ENCODE measurements at places on chromosomes 3 and 15.

DNA sequence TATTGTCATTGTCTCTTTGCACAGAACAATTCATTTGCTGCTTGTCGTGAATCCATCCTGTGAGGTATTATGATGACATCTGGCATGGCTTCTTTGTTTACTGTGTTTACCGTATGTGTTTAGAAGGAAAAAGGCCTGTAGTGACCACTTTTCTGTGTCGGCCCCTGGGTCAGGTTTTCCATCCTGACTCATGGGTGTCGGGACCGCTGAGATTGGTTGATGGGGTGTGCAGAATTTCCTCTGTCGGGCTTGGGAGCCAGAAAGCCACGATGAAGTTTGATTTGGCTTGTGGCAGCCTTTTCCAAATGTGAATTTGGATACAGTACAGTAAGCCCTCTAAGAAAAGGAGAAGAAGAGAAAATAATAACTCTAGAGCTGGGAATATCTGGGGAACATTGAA is 113.5 kb downstream of the FNDC3B start:
- DNase-seq, result peak; percentile 65

DNA sequence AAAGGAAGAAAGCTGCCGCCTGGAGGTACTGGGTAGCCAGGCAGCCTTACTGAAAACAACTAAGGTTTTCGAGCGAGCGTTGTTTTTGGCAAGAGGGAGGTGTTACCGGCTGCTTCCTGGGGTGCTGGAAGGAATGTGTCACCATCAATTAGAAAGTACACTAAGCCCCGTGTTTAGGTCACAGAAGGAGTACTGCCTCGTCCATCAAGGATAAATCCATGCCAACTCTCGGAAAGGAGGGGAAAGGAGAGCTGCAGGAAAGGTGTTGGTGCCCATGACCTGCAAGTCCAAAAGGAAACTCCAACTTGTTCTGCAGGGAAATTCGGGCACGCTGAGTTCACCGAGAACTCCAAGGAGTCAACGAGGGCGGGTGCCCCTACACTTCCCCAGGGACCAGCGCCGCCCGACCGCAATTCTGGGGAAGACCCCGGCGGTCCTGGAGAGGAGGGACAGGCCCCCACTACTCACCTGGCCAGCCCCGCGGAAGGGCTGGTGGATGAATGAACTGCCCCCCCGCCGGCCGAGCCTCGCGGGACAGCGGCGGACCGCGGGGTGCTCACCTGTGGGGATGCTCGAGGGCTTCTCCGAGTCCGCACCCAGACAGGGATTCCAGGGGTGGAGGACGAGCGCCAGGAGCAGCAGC is 542 bp downstream of the PLOD2 start:
- peak; percentile 82 for DNase-seq

- DNase-seq, result no peak
These were observed 17.3 kb downstream of the CD200 start for GRCh38 chr3:112350018-112350810.

DNA sequence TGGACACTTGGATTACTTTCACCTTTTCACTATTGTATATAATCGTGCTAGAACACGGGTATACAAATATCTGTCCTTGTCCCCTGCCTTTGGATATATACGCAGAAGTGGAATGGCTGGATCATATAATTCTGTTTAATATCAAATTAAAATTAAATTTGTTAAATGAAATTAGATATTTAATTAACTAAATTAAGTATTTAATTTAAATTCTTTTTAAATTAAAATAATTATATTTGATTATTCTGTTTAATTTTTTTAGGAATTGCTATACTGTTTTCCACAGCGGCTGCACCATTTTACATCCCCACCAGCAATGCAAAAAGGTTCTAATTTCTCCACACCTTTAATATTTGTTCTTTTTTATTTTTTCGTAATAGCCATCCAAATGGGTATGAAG is 84.3 kb downstream of the DOCK3 start:
- DNase-seq, result no peak

DNA sequence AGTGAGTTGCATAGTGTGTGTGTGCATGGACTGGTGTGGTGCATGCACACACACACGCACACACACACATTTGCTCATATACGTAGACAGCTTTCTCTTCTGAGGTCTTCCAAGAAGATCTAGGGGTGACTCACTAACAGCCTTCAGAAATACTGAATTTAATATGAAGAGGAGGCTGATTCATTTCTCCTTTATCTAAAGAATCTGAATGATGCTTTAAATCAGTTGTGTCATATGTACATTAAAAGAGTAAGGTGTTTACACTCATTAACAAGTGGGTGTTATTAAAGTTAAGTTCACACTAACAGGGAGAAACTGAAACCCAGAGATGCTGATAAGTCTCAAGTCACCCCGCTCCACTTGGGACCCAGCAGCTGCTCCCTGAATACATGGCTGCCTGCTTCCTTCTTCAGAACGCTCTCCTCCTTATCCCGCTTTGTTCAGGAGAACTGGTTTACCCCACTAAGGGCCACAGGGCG is 22.0 kb downstream of the TMPRSS7 start:
- peak; percentile 83 for DNase-seq

DNA sequence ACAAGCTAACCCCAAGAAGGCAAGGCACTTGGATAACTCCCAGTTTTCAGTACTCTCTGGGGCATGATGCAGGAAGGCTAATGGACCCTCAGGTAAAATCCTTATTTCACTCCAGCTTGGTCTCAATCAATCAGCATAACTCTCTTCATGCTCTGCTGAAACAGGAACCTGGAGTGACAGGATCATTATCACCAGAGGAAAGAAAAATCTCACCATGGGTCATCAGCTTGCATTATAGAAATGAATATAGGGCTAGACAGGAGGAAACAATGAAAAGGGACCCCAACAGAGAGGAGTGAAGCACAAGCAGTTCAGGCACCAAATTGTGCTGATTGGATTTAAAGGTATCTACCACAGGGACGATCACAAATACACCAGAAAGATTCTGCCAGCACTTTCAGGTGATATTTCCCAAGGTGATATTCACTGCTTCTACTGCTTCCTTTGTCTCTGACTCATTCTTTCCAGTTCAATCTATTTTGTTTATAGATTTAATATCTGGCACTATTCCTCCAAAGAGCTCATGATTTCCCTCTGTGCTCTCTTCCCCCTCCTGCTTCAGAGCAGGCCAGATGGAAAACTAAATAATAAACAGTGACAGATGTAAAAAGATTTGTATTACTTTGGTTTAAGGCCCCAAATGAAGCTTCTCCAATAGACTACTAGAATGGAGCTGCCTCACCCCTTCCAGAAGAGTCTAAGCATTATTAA is 22.9 kb upstream of the THUMPD3 start:
- peak; percentile 12 for DNase-seq

DNA sequence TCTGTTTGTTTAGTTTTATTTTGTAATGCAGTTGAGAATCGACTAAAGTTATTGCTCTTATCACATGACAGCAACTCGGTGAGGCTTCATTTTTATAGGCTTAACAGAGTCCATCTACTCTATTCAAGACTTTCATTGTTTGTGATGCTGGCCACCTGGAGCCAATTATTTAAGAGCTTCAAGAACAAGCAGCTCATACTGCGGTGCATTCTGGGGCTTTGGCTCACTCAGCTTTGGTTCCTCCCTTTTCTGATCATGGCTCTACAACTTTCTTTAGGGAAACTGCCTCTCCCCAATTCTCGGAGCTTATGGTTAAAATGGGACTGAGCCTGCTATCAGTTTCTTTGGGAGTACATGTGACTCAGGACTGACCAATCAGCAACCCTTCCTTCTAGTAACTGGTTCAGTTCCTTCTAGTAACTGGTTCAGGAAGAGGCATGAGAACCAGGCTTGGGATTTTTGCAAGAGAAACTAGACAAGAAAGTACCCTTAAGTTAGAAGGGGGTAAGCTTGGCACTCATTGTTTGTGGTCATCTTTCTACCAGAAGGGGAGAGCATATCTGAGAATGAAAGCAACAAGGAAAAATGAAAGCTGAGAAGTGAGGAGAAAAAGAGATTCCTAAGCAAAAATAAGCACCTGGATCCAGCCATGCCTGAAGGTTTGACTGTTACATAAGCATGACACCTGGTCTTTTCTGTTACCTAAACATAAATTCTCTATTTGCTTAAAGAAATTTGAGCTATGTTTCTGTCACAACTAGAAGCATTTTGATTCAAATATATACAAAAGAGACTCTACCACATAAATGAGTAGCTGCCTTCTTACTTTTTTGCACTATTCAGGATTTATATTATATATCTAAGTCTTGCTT is 24.1 kb upstream of the ARHGEF3 start:
- DNase-seq, result peak; percentile 21

- no peak for DNase-seq
These were observed 652.0 kb upstream of the NECTIN3 start for GRCh38 chr3:110419601-110420000.

GRCh38 chr3:43287500-43287873 is 1.1 kb downstream of the SNRK start:
- no peak for DNase-seq

- DNase-seq, result no peak
These were observed 30.3 kb upstream of the SKOR1 start for GRCh38 chr15:67794832-67795574.

DNA sequence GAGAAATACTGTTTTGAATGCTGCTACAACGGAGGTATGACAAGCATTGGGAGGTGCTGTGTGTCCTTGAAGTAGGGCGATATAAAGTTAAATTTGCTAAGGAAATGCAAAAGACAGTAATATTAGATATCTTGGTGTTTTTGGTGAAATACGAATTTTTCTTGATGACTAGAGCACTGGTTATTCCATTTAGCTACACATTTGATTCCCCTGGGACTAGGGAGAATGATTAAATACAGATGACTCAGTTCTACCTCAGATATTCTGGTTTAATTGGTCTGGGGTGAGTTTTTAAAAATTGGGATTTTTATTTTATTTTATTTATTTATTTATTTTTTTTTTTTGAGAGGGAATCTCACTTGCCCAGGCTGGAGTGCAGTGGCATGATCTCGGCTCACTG is 18.7 kb upstream of the GADL1 start:
- peak; percentile 79 for DNase-seq

DNA sequence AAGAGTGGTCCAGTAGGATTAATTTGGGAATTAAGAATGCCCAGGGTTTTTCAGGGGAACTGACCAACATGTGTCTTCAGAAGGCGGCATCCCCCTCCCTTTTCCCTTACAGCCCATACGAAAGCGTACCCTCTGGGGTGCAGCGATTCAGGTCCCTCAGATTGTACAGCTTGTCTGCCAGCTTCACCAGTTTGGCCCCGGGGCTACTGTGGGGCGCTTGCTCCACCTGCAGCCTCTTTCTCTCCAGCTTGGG is 848 bp downstream of the HDDC3 start:
- DNase-seq, result no peak

- no peak for DNase-seq
These were observed 3.2 kb upstream of the GABRR3 start for GRCh38 chr3:98038286-98038685.

- no peak for DNase-seq
These were observed 9.6 kb downstream of the NMD3 start for GRCh38 chr3:161230621-161231171.

GRCh38 chr15:20294651-20295237 is 246.9 kb downstream of the GOLGA6L6 start:
- DNase-seq, result no peak

DNA sequence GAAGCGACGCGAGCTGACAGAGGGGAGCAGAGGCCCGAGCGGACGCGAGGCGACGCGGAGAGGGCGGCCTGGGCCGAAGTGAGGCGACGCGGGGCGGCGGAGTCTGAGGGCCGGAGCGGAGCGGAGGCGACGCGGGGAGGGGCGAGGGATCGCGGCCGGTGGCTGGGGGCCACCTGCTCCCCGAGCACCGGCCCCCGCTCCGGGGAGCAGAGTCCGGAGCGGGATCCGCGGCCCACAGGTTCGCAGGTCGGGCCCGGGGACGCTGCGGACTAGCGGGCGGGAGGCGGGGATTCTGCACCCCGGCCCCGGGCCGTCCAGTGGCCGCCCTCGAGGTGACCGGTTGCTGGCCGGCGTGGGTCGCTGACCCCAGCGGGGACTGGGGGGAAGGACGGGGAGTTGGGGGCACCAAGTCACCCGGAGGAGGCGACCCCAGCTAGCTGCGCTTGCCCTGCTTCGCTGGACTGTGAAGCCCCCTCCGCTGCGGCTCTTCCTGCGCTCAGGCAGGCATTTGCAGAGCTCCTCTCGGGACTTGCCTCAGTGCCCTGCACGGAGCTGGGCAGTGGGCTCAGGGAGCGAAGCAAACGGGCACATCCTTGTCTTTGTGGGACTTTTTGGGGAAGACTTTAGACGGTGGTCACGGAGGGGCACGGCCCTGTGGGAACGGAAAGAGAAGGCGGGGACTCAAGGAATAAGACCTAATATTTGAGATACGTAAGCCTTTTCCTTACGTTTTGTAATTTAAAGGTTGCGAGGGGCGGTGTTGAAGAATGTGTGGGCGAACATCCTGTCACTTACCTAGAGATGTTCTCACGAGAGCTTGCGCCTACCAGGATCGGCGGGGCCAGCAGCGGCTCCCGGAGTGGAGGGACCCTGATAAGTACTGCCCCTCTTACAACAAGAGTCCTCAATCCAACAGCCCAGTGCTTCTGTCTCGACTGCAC is 566 bp downstream of the HMCES start:
- peak; percentile 53 for DNase-seq

GRCh38 chr3:13657660-13658435 is 108.9 kb downstream of the FBLN2 start:
- DNase-seq, result peak; percentile 24

GRCh38 chr3:8733332-8734094 is at the start of gene CAV3:
Gene CAV3 (plus strand): TSS chr3:8733802. CDS start chr3:8733877, 75 bp downstream.
- no peak for DNase-seq

All from fibroblast of upper back skin (primary cell).